ENCODE measurements at places on chromosomes 11 and 22.
A peak's percentile ranks its signal among the peaks of the same experiment; 100 is the strongest.

DNA sequence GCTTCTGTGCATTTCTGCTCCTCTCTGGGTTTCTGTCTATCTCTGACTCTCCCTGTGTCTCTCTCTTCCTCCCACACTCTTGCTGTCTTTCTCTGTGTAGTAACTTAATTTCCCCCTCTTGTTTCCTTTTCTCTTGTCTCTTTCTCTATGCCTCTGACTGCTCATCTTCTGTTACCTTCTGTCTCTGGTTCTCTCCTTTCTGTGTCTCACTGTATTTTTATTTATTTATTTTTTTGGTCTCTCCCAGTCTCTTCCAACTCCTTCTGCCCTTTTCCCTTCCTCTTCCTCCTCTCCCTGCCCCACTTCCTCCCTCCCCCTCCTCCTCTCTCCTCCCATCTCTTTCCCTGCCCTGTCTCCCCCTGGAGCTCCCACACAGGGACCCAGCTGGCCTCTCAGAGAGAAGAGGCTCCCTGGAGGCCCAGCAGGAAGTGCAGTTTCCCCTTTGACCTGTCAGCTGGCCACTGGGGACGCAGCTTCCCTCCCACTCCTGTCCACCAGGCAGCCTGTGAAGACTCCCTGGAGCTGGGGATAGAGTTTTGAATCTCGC, 38.3 kb upstream of the MYH9 start:
- DNase-seq: no peak

- DNase-seq: no peak
These were observed 1052.1 kb downstream of the LRRC4C start for GRCh38 chr11:40407355-40407754.

- no peak for DNase-seq
These were observed 114.0 kb downstream of the TBC1D22A start for GRCh38 chr22:46876357-46876934.

DNA sequence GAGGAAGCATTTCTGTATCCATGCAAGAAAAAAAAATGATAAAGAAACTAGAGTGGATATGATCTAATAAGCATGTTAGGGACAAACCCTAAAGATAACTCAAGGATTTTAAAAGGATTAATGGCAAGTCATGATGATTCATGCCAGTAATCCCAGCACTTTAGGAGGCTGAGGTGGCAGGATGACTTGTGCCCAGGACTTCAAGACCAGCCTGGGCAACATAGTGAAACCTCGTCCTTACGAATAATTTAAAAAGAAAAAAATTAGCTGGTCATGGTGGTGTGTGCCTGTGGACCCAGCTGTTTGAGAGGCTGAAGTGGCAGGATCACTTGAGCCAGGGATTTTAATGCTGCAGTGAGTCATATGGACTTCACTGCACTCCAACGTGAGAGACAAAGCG, 145.5 kb upstream of the BLID start:
- DNase-seq: no peak

DNA sequence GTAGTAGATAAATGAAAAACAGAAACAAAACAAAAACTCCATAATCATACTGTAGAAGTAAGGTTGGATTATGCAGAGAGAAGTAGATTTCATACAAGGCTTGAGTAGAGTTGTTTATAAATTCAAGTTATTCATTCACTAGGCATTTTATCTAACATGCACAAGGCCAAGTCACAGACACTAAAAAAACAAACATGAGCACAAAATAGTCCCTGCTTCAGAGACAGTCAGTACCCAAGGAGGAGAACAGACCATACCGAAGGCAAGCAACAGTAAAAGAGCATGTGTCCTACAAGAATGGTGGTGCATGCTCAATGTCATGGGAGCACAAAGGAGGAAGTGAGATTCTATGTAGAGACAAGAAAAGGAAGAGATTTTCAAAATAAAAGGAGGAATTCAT, 796.5 kb upstream of the LRRC4C start:
- DNase-seq: no peak

GRCh38 chr11:73262851-73263495, 9.2 kb upstream of the P2RY6 start:
- no peak for DNase-seq

- DNase-seq: no peak
These were observed 507.1 kb upstream of the CCDC90B start for GRCh38 chr11:83793310-83793709.

GRCh38 chr22:30079952-30080533, at the start of gene HORMAD2:
TSS of gene HORMAD2 (plus strand) at chr22:30080464. CDS start at chr22:30093953, 13,489 bp downstream.
- DNase-seq: no peak

DNA sequence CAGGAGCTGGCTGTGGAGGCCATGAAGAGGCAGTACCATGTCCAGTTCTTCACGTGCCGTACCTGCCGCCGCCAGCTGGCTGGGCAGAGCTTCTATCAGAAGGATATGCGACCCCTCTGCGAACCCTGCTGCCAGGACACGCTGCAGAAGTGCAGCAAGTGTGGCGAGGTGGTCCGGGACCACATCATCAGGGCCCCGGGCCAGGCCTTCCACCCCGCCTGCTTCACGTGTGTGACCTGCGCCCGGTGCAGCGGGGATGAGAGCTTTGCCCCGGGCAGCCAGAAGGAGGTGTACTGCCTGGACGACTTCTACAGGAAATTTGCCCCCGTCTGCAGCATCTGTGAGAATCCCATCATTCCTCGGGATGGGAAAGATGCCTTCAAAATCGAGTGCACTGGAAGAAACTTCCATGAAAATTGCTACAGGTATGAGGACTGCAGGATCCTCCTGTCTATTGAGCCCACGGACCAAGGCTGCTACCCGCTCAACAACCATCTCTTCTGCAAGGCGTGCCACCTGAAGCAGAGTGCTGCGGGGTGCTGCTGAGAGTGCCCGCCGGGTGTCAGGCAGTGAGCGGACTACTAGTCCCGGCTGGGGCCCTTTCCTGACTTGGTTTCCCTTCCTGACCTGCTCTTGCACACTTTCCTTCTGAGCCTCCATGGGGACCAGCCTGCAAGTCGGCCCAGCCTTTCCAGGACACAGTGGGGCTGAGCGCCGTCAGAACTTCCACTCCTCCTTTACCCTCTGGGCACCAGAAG, 22.0 kb upstream of the PHF21A start:
- no peak for DNase-seq

DNA sequence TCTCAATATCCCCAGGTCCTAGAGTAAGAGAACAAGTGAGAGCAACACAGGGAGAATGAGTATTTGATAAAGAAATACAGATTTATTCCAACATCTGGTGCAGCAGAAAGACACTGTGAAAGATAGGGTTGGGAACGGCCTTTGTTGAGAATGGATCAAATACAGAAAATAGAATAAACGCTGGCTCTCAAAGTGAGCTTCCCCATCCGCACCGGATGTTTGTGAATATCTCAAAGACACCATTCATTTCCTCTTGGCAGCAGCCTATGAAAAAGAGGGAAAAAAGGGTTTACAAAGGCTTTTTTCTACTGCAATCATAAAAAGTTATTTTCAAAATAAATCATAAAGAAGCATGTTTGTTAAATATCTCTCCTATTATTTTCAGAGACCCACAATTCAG, 279.3 kb downstream of the CASP12 start:
- no peak for DNase-seq

- no peak for DNase-seq
These were observed 86.8 kb upstream of the MTMR2 start for GRCh38 chr11:96010683-96011082.

DNA sequence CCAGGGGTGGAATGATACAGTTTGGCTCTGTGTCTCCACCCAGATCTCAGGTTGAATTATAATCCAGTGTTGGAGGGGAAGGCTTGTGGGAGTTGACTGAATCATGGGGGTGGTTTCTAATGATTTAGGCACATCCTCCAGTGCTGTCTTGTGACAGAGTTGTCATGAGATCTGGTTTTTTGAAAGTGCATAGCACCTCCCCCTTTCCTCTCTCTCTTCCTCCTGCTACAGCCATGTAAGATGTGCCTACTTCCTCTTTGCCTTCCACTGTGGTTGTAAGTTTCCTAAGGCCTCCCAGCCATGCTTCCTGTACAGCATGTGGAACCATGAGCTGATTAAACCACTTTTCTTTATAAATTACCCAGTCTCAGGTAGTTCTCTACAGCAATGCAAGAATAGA, 45.1 kb downstream of the THAP12 start:
- peak; percentile 21 for DNase-seq

DNA sequence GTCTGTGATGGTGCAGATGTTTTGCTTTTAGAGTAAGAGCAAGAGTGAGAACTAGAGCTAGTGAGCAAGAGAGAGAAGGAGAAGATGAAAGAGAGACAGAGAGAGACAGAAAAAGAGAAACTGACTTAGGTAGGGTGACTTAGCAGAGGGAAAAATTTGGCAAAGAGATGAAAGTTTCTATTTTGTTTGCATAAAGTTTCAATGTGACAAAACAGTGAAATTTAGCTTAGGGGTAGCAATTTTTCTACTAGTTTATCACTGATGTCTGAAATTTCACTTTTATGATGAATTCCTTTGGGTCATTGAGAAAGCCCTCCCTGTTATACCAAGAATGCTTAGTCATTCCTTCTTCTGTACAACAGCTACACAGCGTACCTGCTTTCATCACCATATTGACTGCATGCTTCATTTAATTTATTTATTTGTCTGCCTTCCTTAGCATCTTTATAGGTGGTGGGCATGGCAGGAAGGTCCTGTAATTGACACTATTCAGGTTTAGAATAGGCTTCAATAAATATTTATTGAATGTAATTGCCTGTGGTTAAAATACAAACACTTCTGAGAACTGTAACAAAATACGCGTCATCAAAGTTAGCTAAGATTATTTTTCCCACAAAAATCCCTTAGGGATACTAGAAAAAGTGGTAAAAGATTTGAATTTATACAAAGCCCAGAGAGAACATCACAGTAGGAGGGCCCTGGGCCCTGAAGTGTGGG, 19.9 kb upstream of the CTSC start:
- no peak for DNase-seq

GRCh38 chr22:35863432-35863831, 145.8 kb downstream of the APOL5 start:
- DNase-seq: no peak

DNA sequence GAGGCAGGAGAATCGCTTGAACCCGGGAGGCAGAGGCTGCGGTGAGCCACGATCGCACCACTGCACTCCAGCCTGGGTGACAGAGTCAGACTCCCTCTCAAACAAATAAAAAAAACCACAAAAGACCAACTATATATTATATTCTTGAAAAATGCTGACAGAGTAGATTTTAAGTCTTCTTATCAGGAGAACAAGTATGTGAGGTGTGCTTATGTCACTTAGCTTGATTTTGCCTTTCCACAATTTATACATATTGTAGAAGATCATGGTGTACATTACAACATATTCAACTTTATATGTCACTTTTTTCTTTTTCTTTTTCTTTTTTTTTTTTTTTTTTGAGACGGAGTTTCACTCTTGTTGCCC, 24.1 kb upstream of the CARS1 start:
- DNase-seq: no peak

DNA sequence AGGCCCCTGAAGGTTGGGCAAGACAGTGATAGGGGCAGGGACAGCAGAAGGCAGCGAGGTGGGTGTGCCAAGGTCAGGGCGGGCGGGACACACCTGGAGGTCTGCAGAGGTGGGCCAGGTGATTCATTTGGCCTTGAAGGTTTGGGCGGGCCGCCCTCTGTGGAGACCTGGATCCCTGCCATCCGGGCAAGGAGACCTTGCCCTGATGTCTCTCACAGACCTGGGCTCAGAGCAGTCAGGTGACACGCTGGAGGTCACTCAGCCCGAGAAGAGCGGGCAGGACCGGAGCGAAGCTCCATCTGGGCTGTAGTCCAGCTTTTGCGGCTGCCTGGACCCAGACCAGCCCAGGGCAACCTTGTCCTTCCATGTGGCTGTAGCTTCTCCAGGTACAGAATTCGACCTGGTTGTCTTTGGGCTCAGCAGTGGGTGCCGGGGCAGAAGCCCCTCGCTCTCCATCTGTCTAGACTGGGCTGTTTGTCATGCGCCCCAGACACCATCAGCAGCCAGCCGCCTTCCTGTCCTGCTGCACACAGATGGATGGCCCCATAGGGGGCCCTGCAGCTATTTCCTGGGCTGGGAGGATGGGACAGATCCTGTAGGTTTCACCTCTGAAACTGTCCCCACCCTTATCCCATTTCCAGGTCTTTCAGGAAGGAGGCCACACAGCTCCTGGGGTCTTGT, 3.1 kb downstream of the MRGPRG start:
- no peak for DNase-seq

DNA sequence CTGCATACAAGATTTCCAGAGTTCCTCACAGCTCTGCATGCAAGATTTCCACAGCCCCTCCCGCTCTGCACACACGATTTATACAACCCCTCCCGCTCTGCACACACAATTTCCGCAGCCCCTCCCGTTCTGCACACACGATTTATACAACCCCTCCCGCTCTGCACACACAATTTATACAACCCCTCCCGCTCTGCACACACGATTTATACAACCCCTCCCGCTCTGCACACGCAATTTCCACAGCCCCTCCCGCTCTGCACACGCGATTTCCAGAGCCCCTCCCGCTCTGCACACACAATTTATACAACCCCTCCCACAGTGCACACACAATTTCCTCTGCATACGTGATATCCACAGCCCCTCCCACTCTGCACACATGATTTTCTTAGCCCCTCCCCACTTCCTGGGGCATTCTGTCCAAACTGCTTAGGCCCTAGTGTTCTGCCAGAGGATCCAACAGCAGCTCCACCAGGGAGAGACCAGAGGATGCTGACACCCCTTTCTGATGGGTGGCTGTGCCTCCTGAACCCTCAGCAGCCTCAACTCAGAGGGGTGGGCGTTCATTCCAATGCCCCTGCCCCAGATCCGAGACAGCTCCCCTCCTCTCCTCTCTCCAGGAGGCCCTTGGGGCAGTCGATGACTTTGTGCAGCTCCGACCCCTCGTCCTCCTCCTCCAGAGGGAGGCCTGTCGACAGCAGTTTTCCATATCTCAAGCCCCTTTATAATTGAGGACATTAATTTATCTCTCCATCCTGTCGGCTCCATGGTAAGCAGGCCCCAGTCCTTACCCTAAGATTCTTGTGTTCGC, 671.7 kb downstream of the BRD1 start:
- no peak for DNase-seq

DNA sequence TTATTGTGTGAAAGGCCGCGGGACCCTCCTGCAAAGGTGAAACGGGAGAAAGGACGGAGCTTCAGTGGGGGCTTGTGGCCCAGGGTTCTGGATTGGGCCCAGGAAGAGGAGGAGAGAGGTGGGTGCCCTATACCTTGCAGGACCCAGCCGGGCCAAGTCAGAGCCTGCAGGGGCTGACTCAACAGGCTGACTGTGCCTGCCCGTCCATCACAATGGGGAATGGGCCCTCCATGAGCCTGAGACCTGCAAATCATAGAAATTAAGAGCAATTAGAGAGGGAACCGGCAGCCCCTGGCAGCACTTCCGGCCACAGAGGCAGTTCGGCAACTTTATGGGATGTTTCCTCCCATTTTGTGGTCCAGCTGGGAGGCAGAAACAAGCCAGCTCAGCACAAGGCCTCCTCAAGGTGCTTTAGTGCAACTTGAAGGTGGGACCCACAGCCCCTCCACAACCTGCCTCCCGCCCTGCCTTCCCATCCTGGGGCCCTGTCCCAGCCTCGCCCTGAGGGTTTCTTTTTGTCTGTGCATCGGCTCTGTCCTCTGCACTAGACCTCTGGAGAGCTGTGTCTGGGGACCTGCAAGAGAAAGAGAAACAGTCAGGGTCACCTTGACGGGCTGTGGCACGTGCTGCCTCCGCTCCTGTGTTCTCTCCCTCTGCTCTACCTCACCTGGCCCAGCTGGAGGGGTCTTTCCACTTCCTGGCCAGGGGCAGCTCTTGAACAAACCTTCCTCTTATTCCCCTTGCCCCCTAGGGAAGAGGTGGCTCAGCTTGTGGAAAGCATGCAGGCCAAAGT, 19.1 kb upstream of the NECTIN1 start:
- DNase-seq: no peak

GRCh38 chr11:65663639-65664200, 1.0 kb upstream of the RELA start:
- DNase-seq: peak; percentile 57

Data from CD4-positive, alpha-beta T cell treated with Interferon gamma for 1 hour (primary cell).